ENCODE measurements at places on chromosomes 16 and 17.

DNA sequence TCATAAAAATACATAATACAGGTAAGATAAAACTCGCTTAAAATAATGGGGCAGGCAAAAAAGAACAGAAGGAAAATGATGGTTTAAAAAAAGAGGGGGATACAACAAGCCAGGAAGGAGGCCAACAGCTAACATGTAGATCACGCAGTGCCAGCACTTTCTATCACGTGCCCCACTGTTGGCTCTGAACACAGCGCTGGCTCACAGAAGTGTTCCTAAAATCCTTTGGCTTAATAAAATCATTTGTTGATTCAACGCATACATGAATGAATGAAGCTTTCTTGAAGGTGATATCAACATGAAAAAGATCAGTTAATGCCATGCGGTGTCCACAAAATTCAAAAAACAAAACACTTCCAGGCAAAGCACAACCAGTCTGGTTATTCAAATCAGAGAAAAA, 8.5 kb downstream of the ITGAE start:
- DNase-seq, result no peak

DNA sequence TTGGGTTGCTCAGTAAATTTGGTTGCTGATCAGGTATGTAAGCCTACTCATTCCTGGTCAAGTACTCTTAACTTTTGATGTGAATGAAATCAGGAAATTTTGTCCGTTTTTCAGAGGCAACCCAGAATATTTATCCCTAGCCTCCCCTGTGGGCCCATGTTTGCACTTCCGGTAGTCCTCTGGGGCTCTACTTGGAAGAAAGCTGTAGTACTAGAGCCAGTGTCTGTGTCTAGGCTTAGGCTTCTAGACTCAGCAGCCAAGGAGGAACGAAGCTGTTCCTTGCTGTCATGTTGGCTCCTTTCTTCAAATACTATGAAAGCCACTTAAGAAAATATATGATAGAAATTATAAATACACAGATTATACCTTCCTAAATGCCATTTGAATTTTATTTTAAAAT, 21.2 kb downstream of the ESRP2 start:
- no peak for DNase-seq

- DNase-seq, result no peak
Measured at GRCh38 chr16:3574195-3574594, 3.0 kb downstream of the NLRC3 start.

- no peak for DNase-seq
Measured at GRCh38 chr16:57876210-57876609, 73.9 kb upstream of the KIFC3 start.

DNA sequence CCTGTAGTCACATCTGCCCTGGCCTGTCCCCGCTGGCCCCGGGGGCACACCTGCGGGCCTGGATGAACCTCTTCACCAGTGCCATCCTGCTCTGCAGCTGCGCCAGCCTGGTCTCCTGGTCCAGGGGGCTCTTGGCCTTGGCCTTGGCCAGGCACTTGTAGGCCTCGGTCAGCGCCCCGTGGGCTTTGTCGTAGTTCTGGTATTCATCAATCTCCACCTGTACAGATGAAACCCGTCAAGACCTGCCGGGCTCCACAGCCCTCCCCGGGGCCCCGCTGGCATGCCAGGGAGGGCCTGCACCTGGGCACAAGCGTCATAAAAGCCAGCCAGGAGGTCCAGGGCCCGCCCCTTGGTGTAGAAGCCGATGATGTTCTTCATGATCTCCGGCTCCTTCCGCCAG, 13.6 kb upstream of the TMEM204 start:
- no peak for DNase-seq

GRCh38 chr17:42342242-42343008, 45.8 kb downstream of the STAT3 start:
- no peak for DNase-seq
